ENCODE measurements at places on chromosomes 16 and 17.
A peak's percentile ranks its signal among the peaks of the same experiment; 100 is the strongest.

DNA sequence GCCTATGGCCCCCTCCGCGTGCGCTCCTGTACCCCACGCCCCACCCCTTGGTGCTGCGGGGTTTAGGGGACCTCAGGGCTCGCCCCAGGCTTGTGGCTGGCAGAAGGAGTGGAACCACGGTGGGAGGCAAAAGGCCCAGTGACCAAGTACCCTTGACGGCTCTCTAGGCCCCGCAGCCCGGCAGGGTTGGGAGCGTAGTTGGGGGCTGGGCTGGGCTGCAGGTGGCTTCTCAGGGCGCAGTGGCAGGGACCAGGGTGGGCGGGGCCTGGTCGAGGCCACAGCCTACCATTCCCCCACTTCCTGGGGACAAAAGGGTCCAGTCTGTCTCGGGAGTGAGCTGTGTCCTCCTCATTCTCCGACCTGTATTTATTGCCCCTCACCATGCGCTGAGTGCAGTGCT lies 124.9 kb downstream of the RBFOX3 start:
- DNase-seq, result no peak

DNA sequence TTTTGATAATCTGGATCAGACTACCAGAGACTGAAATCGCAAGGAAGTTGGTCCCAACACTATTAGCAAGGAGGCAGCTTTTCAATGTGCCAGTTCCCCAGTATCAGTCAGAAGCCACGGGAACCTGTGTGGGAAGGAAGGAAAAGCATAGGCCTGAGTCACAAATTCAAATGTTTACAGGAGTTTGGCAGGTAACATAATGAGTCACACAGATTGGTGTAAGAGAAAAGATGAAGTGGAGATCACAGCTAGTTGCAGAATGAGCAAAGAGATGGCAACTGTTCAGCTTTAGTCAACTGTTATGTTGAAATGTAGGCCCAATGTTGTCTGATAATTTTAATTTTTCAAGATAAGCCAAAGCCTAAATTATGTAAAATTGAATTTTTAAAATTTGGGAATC lies 28.1 kb upstream of the ITGA2B start:
- peak; percentile 58 for DNase-seq

DNA sequence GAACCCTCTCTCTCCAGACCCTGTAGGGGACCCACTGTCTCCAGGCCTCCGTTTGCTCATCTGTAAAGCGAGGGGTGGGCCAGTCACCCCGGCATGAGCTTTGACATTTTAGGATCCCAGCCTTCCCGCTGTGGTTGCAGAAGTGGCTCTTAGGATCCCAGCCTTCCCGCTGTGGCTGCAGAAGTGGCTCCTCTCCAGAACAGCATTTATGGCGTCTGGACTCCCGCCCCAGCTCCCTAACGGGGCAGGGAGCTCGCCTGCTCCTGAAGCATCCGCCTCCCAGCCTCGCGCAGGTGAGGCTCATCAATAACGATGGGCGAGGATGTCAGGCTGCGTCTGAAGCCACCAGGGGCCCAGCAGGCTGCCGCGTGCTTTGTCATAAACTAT lies 222.3 kb upstream of the TNRC6C start:
- no peak for DNase-seq

GRCh38 chr16:59391617-59392364 lies 657.7 kb upstream of the GOT2 start:
- no peak for DNase-seq

DNA sequence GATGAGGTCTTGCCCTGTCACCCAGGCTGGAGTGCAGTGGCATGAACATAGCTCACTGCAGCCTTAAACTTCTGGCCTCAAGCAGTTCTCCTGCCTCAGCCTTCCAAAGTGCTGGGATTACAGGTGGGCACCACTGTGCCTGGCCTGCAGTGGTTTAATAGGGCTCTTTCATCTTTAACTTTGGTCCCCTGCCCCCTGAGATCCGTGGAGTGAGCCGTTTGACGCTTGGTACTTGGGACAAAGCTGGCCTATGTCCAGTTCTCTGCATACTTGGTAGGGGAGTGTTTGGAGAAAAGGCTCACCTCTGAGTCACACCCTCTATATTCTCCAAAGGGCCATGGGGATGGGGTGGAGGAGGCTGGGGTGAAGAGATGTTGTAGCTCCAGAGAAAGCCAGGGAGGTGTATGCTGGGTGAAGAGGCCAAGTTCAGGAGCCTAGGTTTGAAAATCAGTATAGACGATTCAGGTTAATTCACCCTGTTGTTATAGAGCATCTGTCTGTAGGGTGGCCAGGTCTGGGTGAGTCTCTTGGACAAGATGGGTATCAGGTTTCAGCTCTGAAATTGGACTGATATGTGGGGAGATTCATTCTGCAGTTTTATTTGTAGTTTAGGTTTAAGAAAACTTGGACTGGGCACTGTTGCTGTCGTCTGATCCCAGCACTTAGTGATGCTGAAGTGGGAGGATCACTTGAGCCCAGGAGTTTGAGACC lies 17.6 kb downstream of the ABCC1 start:
- no peak for DNase-seq

DNA sequence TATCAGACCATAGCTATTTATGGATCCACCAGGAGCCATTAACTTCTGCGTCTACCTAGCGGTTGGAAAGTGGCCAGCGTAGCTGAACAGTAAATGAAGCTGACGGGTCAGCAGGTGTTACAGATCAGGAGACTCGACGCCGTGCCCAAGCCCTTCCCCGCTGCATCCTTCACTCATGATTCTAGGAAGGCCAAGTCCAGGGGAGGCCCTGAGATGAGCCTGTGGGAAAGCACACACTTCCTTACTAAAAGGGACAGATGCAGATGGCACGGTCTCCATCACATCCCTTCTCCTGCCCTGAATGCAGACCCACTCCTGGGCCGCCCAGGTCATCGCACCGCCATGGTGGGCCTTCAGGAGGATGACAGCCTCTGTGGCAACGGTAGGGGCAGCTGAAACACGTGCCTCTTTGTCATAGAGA lies 67.7 kb upstream of the DNAH17 start:
- DNase-seq, result no peak

DNA sequence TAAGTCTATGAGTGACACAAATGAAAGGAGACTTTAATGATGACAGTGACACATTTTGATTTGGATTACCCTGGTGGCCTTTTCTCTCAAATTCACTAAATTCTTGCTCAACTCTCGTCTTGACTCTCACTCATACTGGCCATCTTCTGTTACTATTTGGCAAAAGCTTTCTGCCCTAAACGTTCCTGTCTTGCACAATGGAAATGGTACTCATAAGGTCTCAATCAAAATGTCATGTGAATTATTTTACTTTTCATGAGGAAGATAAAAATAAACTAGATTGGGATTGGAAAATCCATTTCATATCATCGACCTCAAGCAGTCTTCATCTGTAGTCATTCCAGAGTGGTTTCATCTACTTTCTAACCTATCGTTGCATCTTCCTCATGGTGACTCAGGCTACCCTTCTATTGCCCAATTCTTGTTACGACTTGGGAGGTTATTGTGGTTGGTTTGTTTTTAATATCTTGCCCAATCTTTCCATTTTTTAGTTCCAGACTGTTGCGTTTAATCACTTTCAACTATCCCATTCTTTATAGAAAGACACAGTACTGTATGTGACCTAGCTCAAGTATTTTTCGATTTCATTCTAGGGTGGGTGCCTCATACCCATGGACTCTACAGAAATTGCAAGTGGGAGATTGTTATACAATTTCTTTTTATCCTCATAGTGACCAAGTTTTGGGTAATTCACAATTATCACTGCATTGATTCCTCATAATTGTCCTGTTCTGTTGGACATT lies 317.2 kb upstream of the KCNJ16 start:
- no peak for DNase-seq
